Fibroblast of mammary gland (primary cell): ENCODE measurements at places on chromosomes 3 and 15.
A peak's percentile ranks its signal among the peaks of the same experiment; 100 is the strongest.

DNA sequence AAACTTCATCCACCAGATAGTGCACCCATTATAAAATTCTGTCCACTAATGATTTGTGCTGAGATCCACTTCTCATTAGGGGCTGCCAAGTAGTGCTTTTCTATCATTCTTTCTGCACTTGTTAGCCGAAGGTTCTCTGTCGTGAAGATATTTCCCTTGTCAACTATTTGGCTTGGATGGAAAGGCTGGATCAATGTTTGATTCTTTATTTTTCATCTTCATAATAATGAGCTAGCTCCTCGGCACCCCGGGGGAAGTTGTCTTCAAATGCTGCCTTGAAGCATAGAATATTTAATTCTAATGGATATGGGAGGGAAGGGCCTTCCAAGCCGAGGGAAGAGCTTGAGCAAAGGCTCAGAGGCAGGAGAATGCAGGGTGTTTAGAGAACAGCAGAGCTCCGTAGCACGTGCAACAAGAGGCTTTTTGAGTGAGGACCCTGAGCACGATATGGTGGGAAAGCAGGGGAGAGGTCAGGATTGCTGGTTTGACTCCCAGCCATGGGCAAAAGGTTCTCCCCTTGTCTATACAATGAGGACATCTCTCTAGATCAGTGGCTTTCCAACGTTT lies 16.3 kb upstream of the MUC20 start:
- DNase-seq = no peak

GRCh38 chr3:113100063-113100462 lies 109.3 kb downstream of the GTPBP8 start:
- DNase-seq = no peak

GRCh38 chr3:191119415-191120295 lies 79.4 kb upstream of the OSTN start:
- DNase-seq = no peak

DNA sequence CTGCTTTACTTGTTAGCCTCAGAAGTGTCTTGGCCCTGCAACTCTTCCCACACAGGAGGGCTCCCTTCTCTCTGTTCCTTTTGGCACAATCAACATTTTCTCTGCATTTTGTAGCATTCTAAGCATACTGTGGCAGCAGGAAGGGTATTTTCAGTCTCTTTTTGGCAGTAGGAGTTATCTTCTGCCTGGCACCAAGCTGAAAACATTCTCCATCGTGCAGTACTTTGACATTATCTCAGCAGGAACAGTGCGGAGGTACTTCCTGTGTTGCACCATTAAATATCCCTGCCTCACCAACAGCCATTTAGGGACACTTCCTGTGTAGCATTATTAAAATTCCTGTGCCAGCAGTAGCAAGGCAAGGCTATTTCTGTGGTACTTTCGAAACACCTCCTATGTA lies 233.2 kb upstream of the SEMA6D start:
- no peak for DNase-seq

DNA sequence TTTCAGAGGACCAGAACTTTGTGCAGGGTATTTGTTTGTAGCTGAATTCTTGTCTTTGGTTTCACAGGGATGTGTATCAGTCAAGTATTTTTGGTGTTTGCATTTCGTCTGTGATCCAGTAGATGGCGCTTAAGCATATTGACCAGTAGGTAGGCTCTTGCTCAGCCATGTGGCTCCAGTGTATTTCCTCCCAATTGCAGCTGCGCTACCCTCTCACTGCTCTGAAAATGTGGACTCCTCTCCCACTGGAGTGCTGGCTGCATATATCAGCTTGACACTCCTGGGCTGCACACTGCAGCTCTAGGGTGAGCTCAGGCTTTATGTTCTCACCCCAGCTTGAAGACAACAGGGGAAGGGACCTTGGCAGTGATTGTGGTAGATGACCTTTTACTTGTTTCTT lies 1264.3 kb upstream of the ALCAM start:
- DNase-seq = peak; percentile 55

DNA sequence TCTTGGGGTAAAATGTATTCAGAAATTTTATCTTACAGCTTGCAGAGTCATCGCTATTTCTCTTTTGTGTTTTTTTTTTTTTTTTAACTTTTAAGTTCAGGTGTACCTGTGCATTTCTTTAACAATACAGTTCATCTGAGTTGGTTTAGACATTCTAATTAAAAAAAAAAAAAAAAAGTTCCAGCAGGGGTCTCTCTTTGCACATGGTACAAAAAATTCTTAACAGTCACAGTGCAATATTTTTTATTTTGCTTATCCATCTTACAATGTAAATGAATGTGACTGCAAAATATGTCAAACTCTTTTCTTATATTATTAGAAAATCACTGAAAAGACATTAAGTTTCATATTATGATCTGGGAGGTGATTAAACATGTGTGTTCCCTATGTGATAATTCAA lies 47.5 kb upstream of the SLC9A9 start:
- DNase-seq = peak; percentile 17

DNA sequence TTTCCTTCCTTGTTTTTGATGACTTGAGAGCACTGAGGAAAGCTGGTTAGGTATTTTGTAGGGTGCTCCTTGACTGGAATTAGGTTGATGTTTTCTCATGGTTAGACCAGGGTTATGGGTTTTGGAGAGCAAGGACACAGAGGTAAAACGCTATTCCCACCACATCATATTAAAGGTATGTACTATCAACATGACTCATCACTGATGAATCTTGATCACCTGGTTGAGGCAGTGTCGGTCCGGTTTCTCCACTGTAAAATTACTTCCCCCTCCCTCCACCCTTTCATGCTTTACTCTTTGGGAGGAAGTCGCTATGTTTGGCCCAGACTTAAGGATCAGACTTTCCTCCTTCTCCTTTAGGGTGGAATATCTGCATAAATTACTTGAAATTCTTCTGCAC lies 201.6 kb downstream of the EDEM1 start:
- no peak for DNase-seq
